IPS-NIHi11 (cell line): ENCODE measurements at places on chromosomes 2 and 18.

- no peak for DNase-seq
Observed at GRCh38 chr2:66255136-66255535, 179.8 kb upstream of the MEIS1 start.

- DNase-seq, result no peak
Observed at GRCh38 chr2:20384953-20385352, 34.3 kb upstream of the PUM2 start.

DNA sequence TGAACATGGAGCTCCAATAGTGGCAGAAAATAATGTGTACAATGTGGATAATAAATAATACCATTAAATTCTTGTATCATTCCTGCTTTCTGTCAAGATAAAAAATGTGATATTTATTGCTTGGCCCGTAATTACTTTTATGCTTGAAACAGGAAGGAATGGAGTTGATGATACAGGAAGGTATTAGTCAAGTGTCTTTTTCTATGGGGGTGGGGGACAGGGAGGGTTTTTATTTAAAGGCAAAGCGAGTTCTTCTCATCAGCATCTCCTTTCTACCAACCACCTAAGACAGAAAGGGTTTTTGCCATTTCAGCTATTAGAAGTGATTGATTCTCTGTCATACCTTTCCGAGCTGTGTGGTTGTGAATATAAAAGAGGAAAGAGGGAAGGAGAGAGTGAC is 135.3 kb downstream of the DCC start:
- no peak for DNase-seq

GRCh38 chr2:127228102-127228501 is 8.0 kb upstream of the CYP27C1 start:
- no peak for DNase-seq

- no peak for DNase-seq
Observed at GRCh38 chr2:9539531-9539930, 16.1 kb downstream of the ADAM17 start.

DNA sequence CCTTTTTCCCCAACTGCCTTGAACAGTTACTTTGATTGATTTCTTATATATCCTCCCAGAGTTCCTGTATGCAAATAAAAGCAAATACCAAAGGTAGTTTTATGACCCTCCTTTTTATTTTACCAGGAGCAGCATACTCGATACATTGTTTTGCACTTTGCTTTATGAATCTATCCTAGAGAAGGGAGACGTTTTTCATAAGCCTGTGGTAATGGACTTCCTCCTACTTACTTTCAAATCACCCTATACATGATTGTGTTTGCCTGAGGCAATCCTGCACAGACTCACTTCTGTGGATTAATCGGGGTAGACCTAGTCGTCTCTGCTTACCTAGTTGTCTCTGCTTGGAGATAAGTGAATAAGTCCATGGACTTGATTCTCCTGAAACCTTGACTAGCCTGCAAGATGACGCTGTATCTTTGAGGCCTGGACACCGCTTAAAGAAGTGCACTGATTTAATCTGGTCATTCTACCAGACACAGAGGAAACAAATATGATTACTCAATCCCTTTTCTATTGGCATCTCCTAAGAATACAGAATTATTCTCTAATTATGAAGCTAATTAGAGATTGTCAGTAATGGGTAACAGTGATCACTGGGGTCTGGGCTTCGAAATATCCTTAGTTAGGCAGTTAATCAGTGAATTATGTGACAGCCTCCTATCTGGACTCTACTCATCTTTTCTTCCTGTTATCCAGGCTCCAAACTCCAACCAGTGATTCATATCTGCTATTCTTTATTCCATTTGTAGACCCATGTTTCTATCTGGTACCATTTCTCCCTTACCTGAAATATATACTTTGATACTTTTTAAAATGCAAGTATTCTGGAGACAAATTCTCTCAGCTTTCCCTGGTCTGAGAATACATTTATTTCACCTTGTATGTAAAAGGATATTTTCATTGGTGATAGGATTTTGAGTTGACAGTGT is 447.4 kb upstream of the TRIB2 start:
- no peak for DNase-seq

GRCh38 chr2:99469394-99469793 is 20.4 kb downstream of the REV1 start:
- no peak for DNase-seq
